CD8-positive, alpha-beta T cell (primary cell): ENCODE measurements at places on chromosomes 4 and X. TPM values are rescaled to one million over a fixed set of nuclear protein-coding genes. Genes with fewer than 3 reads are reported as not detected.

DNA sequence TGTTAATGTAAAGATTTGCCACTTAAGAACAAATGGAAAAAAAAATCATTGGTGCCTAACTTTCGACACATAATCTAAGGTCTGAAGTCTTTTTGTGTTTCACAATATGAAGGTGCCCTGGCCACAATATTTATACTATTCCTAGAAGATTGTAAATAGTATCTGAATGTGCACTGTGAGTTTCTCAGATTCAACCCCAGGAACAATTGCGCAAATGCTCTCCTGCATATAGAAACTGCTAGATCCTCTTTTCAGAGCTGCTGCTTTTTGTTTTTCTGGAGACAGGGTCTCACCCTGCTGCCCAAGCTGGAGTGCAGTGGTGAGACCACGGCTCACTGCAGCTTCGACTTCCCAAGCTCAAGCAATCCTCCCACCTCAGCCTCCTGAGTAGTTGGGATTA lies 480.1 kb upstream of the FTHL17 start:
- DNase-seq = no peak

VEGFD gene
- total RNA-seq = not detected

DNA sequence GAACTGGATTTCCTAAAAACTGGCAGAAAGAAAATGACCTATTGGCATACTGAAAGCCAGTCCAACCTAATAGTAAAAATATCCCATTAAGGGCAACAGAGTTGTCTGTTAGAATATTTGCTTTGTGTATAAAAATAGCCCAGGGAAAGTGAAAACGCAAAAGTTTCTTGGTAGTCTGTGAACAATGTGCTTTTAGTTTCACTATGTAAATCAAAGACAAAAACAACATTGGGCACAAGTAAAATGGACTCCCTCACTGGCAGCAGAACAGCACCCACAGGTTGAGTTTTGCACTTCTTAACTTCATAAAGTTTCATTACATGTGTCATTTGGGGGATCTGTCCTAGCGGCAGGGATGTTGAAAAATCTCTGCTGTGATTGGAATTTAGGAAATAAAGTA lies 4.3 kb upstream of the FGG start:
- DNase-seq = no peak

GRCh38 chr4:14035076-14035475 lies 407.6 kb upstream of the BOD1L1 start:
- DNase-seq = no peak

GRCh38 chr4:186132577-186133242 lies 28.2 kb downstream of the FAM149A start:
- no peak for DNase-seq

GRCh38 chr4:102606846-102607450 lies 105.8 kb downstream of the NFKB1 start:
- DNase-seq = no peak

GRCh38 chrX:65999563-66000148 lies 40.2 kb downstream of the VSIG4 start:
- no peak for DNase-seq

IGFBP7 gene
- not detected for total RNA-seq

DNA sequence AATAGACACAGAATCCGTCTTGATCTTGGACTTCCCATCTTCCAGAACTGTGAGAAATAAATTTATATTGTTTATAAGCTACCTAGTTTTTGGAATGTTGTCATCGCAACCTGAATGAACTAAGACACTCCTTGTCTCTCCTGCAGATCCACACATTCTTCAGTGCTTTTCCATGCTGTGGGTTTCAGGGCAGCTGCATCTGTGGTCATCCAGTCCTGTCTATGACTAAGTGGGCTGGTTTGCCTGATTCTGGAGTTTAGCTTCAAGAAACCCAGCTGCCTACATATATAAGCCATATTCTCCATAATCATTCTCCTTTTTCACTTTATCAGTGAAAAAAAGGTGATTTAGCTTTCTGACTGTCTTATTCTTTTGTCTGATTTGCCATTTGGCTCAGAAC lies 170.3 kb upstream of the KIT start:
- DNase-seq = no peak

SMR3A gene
- not detected for total RNA-seq

DNA sequence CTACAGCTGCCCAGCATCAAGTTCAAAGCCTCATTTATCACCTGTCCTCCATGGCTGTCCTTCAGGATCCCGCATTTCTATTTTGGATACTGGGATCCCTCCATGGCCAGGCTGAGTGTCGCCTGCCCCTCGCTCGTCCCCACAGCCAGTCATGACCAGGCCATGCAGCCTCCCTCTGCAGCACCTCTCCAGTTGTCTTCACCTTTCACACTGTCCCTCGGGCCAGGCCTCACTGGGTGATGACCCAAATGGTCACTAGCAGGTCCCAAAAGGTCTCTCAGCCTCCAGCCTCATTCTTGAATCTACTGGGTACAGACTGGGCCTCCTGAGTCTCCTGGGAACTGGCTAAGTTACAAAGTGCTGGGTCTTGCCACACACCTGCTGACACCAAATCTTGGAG lies 48.7 kb upstream of the HELT start:
- DNase-seq = no peak

GRCh38 chr4:37803348-37803973 lies 23.0 kb upstream of the PGM2 start:
- no peak for DNase-seq

- no peak for DNase-seq
Observed at GRCh38 chr4:95209927-95210326, 338.8 kb downstream of the UNC5C start.
